SIG-M5 (cell line): ENCODE measurements at places on chromosomes 11 and 22.

GRCh38 chr22:32629573-32629957 lies 155.0 kb downstream of the FBXO7 start:
- no peak for DNase-seq

- DNase-seq, result no peak
Measured at GRCh38 chr11:93492464-93493251, 50.5 kb downstream of the SMCO4 start.

DNA sequence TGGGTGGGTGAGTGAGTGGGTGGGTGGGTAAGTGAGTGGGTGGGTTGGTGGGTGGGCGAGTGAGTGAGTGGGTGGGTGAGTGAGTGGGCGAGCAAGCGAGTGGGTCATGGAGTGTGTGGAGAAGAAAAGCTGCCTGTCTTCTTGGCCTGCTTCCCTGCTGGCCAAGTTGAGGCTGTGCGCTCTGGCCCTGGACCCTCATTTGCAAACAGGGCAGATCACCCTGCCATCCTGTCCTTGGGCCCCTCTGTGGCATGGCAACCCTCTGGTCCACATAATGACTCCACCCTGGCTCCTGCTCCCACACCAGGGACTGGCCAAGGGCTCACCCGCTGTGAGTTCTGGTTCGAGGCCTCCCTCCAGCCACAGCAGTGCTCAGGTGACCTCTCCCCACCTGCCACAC lies 35.1 kb downstream of the CAPN1 start:
- no peak for DNase-seq

DNA sequence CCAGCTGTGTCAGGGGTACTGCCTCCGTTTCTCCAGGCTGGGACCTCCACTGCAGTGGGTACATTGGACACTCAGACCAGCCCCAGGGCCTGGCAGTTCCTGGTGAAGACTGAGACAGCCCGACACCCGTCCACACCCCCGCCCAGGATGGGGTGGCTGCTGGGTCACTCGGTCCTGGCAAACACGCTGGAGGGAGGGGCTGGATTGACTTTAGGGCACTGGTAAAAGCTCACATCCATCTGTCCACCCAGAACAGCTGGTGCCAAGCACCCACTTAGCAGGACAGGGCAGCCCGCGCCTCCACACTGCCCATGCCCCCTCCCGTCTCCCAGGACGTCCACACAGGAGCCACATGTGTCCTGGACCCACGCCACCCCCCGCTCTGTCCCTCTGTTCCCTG lies 10.7 kb upstream of the TBX1 start:
- no peak for DNase-seq

- no peak for DNase-seq
Measured at GRCh38 chr11:125062218-125062930, 731 bp upstream of the SLC37A2 start.

GRCh38 chr22:26995235-26995634 lies 337.8 kb downstream of the MIAT start:
- DNase-seq, result no peak
